Posterior cingulate gyrus (tissue), 11 donors: ENCODE measurements at places on chromosomes 12 and 14.

DNA sequence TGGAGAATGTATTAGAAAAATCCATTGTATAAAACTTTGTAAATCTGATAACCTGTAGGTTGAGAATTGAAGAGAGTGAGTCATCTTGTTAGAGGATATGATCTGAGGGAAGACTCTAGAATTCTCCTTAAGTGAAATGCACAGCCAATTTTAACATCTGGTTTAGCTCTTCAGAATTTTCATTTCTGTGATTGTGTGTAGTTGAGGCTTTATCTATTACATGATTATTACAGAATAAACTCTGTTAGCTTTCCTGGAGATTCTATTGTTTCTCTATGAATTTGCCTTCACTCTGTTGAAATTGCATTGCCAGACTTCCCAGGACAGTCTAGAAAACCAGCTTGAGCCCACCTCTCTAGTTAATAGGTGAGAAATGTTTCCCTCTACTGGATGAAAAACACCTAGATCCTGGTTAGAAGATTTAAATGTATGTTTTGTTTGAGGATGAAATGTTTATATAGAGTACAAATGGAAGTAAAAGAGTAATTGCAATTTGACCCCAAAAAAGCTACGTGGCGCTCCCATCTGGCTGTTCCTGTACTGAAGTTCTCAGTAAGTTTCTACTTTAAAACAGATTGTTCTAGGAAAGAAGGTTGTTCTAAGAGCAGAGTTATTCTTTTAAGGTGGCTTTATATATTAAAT is 2.9 kb downstream of the NUDT4 start:
- no peak for DNase-seq

DNA sequence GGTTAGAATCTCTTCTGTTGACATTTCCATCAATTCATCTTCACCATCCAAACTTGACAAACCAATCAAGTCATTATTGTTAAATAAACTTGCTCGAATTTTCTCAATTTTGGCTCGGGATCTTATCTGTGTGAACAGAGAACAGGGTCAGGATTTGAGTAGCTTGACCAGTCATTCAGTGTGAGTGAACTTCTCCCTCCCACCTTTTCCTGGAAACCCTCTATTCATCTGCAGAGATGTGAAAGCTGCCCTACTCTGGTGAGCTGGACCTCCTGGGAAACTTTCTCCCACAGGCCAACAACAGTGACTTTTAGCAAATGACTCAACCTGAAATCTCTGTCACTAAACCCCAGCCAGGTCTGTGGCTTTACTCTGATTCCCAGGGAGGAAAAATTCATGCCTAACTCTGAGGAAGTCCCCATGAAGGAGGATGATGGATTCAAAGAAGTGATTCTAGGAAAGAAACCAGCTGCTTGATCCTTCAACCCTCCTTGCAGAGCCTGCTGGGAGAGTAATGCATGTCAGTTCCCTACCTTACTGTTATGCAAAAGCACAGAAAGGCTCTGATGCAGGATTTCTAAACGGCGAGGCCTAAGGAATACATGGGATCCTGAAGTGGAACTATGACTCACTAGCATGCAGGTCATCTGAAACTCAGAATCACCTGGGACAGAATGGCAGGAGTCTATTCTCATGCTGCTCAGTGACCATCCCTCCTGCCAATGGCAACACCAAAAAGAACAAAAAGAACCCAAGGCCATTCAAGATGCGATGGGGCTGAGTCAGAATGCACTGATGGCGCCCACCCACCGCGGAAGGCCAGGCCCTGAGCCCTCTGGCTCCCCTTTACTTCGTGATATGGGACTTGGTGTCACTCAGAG is 58.0 kb downstream of the TRAFD1 start:
- DNase-seq = no peak

DNA sequence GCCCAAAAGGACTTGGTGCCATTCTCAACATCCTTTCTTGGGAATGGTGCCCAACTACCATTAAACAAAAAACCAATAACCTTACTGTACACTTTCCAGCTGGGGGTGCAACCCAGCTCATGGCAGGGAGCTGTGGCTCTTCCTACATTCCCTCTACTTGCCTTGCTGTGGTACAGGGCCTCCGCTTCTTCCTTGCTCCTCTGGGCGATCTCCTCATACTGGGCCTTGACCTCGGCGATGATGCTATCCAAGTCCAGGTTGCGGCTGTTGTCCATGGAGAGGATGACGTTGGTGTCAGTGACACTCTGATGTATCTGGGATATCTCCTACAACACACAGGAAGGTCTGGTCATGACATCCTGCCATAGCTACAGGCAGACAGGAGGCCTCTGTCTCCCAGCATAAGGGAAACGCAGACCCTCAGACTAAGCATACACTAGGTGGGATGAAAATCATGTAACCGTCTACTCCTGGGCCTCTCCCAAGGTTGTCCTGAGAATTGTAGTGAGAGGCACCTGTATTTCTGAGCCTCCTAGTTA is 3.9 kb downstream of the KRT2 start:
- DNase-seq = no peak

DNA sequence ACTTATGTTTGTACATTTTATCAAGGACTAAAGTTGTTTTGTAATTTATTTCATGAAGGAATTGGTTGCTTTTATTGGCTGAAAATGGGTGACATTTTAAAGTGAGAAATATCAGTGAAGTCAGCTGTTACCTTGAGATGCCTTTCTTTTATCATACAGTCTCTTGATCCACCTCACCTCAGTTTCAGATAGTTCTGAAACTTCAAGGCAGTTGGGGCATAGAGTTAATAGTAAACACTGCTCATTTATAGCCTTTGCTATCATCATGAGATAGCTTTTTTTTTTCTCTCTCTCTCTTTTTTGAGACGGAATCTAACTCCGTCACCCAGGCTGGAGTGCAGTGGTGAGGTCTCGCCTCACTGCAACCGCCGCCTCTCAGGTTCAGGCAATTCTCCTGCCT is 76.7 kb downstream of the MON2 start:
- no peak for DNase-seq

- DNase-seq = no peak
Observed at GRCh38 chr12:9906873-9907272, 25.3 kb downstream of the CLEC2A start.

DNA sequence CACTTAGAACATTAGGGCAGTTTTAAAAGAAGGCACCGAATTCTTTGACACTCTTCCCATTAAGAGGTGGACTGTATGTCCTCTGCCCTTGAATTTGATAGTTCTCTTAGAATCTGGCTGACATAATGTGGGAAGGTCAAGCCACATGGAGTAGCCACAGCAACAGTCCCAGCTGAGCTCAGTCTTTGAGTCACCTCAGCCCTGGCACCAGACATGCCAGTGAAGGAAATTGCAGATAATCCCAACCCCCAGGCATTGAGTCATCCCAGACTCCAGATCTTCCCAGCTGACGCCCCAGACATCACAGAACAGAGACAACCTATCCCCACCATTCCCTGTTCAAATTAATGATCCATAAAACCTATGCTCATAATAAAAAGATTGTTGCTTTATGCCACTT is 83.4 kb downstream of the GTF2A1 start:
- no peak for DNase-seq

GRCh38 chr14:73250781-73251500 is 13.6 kb downstream of the PAPLN start:
- no peak for DNase-seq

DNA sequence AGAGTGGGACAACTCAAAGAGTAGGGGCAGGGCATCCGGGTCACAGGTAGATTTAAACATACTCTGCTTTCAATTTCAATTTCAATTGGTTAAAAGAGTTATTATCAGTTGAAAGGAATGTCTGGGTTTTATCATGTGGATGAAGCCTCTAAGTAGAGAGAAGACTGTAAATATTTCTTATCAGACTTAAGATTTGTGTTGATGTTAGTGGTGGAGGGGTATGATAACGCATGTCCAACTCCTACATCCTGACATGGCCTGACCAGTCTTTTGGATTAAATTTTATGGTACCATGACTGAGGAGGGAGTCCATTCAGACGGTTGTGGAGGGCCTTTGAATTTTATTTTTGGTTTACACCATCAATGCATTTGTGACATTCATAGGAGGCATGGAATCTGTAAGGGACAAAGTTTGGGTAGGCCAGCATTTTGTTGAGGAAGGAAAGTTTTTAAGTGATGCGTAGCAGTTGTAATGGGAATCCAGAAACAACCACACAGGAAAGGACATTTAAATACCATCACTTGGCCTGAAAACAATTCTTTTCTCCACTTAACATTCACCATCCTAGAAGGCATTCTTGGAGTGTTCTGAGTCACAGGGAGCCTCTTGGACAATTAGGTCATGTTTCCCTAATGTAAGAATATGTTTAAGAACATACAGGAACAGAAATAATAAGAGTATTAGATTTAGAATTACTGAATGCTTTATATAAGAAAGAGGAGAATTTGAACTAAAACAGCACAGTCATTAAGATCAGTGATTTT is 371.9 kb downstream of the ATP23 start:
- no peak for DNase-seq

DNA sequence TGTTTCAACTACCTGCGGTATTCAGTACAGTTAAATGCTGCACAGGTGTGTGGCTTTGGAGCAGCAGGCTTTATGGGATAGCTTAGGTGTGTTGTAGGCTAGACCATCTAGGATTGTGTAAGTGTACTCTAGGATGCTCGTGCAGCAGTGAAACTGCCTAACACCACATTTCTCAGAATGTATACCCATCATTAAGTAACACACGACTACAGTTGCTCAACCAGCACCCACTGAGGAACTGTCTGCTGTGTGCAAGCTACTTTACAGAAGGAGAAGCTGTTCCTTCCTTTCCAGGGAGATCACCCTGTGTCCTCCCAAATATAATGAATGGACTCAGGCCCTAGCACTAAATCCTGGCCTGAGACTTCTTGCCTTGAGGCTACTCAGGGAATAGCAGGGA is 94.8 kb downstream of the SLC24A4 start:
- no peak for DNase-seq

- DNase-seq = no peak
Observed at GRCh38 chr12:117093918-117094630, 5.1 kb downstream of the TESC start.

GRCh38 chr14:88040146-88040545 is 35.2 kb downstream of the GPR65 start:
- DNase-seq = no peak

GRCh38 chr14:34926552-34926951 is 51.4 kb upstream of the BAZ1A start:
- DNase-seq = no peak

GRCh38 chr12:132163041-132163910 is 19.0 kb downstream of the NOC4L start:
- DNase-seq = no peak

- no peak for DNase-seq
Observed at GRCh38 chr12:120687578-120688289, 785 bp downstream of the MLEC start.

DNA sequence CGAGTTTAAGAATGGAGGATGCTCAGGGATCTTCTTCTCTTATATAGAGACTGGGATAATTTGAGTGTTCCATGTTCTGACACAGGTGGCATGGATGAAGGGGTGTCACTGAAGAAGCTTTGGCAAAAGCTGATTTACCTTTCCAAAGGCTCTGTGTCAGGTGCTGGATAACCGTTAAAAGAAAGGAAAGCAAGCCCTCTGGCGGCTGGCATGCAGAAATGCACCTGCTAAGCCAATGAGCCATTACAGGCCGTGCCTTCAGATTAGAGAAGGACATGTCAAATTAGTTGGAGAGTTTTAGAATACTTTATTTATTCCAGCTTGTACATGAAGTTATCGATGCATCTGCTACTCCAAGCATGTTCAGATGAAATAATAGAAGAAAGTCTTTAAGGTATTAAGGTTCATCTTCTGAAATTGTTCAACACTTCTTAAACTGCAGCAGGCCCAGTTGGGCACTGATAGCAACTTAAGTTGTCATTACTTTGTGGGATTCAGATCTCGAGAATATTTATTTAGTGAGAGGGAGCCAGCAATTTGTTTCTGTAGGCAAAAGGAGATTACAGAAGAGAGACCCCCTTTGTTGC is 678.2 kb downstream of the NRXN3 start:
- DNase-seq = peak; percentile 48

- no peak for DNase-seq
Observed at GRCh38 chr14:105890474-105891220, 364.3 kb downstream of the TMEM121 start.

DNA sequence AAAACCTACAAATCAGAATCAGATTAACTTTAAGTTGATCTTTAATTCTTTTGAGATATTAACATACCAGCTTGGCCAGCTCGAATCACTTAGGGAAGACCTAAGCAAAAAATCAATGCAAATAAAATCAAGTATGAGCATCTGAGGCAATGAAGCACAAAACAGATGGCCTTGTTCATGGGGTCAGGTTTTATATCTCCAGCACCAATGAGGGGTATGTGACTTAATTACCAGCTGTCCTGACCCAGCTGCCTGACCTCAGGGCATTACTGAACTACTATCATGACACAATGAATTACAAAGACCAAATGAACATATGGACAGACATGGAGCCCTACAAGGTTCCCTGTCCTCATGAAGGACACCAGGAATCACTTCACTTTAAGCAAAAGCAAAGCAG is 70.5 kb downstream of the FGD6 start:
- no peak for DNase-seq

- DNase-seq = no peak
Observed at GRCh38 chr12:128709660-128710059, 114.1 kb downstream of the SLC15A4 start.

- no peak for DNase-seq
Observed at GRCh38 chr14:58717211-58717610, 79.4 kb downstream of the DACT1 start.

DNA sequence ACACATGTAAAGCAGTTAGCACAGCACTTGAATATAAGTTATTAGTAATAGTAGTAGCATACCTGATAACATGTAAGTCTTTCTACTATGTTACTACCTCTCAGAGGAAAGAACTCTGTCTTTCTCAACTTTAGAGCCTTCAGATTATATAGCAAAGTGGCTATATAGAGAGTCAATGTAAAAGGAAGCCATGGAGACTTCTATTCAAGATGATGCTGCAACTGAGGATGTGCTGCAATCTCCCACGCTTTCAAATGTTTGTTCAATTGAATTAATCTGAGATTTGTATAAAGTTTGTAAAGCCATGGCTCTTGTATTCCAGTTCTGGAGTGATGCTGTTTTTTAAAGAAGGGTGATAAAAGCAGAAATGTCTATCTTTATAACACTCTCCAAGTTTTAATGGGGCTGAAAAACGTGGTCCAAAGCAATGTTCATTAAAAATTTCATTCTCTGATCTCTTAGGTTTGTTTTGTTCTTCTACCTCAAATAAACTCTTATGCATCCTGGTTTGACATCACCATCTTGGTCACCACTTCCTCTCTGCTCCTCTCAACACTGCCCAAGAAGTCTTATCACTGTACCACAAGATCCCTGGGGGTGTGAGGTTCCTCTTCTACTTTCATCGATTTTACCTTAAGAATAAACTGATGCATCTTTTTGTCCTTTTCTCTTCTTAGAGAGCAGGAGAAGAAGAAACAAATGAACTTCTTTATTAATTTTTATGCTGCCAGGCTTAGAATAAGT is 40.6 kb downstream of the C12orf42 start:
- no peak for DNase-seq

DNA sequence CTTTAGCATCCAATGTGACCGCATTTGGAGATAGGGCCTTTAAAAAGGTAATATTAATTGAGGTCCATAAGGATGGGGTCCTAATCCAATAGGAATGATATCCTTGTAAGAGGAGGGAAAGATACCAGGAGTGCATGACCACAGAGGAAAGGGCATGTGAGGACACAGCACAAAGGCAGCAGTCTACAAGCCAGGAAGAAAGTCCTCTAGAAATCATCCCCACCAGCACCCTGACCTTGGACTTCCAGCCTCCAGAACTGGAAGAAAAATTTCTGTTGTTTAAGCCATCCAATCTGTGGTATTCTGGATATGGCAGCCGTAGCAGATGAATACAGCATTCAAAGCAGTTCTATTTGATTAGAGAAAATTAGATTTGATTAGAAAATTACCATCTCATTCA is 145.4 kb downstream of the STXBP6 start:
- DNase-seq = no peak

GRCh38 chr12:110256780-110257431 is 24.1 kb upstream of the ATP2A2 start:
- DNase-seq = no peak
